ENCODE measurements at places on chromosomes 13 and 19. TPM values are rescaled to one million over a fixed set of nuclear protein-coding genes. Genes with fewer than 3 reads are reported as not detected.

SLC6A16 gene
- 0.85 TPM for total RNA-seq

NUFIP1 gene
- total RNA-seq = 3.1 TPM

DNA sequence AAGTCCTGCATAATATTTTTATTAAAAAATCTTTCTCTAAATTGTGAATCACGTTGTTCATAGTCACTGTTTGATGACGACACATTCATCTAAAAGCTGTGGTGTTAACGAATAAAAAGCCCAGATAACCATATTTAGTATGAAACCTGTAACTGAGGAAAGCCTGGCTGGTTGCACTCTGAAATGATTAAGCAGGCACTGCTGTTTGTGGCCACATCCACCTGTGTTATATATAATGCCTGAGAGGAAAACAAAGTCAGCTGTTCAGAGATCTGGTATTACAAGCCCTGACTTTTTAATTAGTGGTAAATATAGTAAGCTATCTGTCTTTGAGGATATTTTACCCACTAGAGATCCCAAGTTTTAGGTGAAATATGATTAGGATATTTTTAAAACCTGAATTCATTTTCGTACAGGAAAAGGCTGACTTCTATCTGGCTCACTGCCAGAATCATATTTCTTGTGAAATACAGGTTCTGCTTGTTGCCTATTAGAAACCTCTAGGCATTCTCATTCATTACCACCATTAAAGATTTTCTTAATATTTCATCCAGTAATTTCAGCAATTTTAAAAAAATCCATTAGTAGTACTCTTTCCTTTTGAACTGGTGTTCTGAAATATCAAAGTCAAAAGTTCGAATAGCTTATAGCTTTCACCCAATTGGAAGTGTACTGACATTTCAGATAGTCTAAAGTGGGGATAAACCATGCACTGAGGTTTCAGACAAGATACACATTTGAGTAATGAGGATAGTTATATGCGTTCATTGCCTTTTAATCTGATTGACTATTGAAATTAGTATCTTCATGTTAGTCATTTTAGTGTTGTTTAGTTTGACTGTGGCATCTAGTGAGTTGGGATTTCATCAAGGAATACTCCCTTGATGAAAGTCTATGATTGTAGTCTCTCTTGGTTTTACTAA lies 79.7 kb downstream of the LMO7 start:
- H3K27me3 ChIP-seq = no peaks in the 10 kb centered on the region
- H3K4me3 ChIP-seq = no peak overlapping the region
- no peak overlapping the region for H3K27ac ChIP-seq
- H3K36me3 ChIP-seq = no peaks in the 10 kb centered on the region
- no peak for DNase-seq

DNA sequence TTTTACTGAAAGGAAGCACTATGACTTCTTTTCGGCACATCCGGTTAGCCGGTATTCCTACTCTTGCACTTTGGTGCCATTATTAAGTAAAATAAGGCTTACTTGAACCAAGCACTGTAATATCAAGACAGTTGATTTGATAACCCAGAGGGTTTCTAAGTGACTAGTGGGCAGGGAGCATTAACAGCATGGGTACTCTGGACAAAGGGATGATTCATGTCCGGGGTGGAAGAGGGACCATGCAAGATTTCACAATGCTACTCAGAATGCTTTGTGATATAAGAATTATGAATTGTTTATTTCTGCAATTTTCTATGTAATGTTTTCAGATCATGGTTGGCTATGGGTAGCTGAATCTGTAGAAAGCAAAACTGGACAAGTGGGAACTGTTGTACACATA lies 282.1 kb downstream of the TDRD3 start:
- no peak overlapping the region for H3K4me3 ChIP-seq
- H3K27me3 ChIP-seq = no peaks in the 10 kb centered on the region
- DNase-seq = no peak
- H3K27ac ChIP-seq = no peak overlapping the region

- H3K4me3 ChIP-seq = no peak overlapping the region
- no peak overlapping the region for H3K27ac ChIP-seq
- no peaks in the 10 kb centered on the region for H3K36me3 ChIP-seq
Observed at GRCh38 chr13:34250151-34250670, 432.3 kb downstream of the RFC3 start.

Measured in ascending aorta (tissue), 2 donors.